Activated T-cell treated with anti-CD3 and anti-CD28 coated beads, Interleukin-2, amount 50 U/mL, for 72 hours (primary cell): ENCODE measurements at places on chromosomes 1 and 21.
A peak's percentile ranks its signal among the peaks of the same experiment; 100 is the strongest.

DNA sequence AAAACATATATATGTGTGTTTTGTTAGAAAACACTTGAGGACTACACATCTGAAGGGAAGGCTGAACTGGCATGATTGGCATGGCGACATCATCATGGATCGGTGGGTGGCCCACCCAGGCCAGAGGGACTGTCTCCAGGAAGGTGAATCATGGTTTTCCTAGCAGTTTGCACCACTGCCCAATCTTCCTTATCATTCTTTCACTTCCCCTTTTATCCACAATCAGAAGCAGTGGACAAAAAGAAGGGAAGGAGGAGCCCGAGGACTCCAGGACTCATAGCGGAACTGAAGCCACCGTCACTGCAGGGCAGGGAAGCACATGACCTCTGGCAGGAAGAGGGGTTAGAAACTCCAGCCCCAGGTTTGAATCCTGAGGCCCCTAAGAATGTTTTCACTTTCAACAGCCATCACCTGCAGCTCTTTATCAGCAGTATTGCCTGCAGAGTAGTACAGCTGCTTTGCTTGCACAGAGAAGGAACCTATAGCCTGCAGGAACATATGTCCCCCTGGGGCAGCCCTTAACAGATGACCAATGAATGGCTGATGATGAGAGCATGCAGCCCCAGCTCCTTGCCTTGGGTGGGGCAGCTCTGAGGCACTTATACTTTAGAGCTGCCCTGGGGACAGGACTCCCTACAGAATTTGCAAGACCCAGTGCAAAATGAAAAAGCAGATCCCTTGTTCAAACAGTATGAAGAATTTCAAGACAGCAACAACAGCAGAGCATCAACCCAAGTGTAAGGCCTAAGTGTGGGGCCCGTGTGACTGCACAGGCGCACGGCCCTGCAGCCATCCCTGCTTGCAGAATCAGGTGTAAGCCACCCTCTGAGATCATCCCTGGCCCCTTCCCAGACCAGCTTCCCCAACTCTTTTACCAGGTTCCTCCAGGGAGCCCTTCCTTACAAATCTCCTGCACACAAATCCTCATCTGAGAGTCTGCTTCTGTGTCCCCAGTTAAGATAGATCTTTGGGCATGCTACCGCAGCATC, 241.8 kb upstream of the IRF2BP2 start:
- DNase-seq = no peak
- no peak overlapping the region for H3K27ac ChIP-seq
- peaks cover 55% of the 10 kb centered on the region for H3K4me1 ChIP-seq
- no peak overlapping the region for H3K4me3 ChIP-seq
- H3K27me3 ChIP-seq = no peaks in the 10 kb centered on the region

- no peak overlapping the region for H3K27ac ChIP-seq
- no peaks in the 10 kb centered on the region for H3K27me3 ChIP-seq
- no peaks in the 10 kb centered on the region for H3K36me3 ChIP-seq
- no peak for DNase-seq
- peaks cover 13% of the 10 kb centered on the region for H3K4me1 ChIP-seq
Measured at GRCh38 chr1:169318536-169319244, 48.9 kb downstream of the NME7 start.

DNA sequence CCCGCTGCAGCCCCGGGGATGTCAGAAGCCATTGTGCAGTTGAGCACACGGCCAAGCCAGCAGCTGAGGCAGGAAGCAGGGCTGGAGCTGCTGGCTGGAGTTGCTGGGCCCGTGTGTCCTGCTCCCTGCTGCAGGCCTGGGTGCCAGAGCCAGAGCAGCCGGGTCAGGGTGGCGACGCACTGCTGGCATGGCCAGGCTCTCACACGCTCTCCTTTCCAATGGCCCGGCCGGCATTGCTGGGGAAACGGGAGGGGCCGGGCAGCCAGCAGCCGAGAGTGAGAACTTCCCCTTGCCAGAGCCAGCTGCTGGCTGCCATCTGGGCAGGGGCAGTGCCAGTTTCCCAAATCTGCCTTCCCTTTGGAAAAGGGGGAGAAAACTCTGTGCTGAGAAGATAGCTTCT, 82.4 kb upstream of the PROX1 start:
- no peaks in the 10 kb centered on the region for H3K27me3 ChIP-seq
- no peaks in the 10 kb centered on the region for H3K36me3 ChIP-seq
- DNase-seq = no peak
- no peak overlapping the region for H3K27ac ChIP-seq
- no peaks in the 10 kb centered on the region for H3K4me1 ChIP-seq

DNA sequence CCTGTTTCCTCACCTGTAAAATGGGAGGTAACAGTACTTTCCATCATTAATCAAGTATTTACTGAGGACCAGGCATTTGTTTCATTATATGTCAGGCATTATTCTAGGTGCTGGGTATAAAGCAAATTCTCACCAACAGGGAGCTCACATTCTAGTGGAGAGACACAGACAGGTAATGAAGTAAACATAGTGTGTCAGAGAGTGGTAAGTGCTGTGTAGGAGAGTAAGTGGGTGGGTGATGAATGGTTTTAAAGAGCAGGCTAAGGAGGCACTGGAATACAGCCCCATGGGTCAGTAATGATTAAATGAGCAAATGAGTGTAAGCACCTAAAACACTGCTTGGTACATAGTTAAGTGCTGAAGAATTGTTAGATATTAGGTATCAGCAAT, 60.4 kb downstream of the DNTTIP2 start:
- no peak for DNase-seq
- no peak overlapping the region for H3K27ac ChIP-seq
- H3K36me3 ChIP-seq = no peaks in the 10 kb centered on the region
- H3K27me3 ChIP-seq = no peaks in the 10 kb centered on the region
- peaks cover 26% of the 10 kb centered on the region for H3K4me1 ChIP-seq

DNA sequence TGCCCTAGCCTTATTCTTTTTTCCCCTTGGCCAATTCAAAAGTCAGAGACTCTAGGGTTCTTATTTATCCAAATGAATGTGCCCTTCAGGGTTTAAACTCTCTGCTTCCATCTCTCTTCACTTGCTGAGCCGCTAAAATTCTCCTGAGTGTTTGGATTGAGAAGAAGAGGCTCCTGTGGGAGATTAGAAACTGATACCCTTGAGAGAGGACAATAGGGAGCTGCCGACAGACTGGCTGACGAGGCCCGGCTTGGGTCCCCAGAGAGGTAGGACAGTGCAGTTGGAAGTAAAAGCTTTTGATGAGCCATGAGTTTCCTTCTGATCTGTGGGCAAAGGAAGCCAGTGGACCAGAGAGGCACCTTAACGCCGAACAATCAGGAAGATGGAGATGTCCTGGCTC, 41.3 kb upstream of the UBE2U start:
- no peaks in the 10 kb centered on the region for H3K4me1 ChIP-seq
- no peak overlapping the region for H3K27ac ChIP-seq
- H3K36me3 ChIP-seq = no peaks in the 10 kb centered on the region

DNA sequence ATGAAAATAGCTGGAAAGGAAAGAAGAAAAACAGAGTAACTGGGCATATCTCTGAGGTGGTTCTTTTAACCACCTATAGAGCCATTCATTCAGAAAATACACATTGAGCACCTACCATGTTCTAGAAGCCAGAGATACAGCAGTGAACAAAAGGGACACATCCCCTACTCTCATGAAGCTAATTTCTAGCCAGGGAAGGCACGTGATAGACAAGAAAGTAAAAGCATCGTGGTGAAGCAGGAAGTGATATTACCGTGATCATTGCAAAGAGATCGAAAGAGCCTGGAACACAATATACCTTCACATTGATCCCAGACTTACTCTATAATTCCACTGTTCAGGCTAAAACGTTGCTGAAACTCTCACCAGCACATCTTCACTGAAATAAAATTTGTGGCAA, 76.0 kb downstream of the TIAM1 start:
- no peak for DNase-seq
- no peaks in the 10 kb centered on the region for H3K27me3 ChIP-seq
- H3K4me3 ChIP-seq = peak overlapping the region; percentile 77

DNA sequence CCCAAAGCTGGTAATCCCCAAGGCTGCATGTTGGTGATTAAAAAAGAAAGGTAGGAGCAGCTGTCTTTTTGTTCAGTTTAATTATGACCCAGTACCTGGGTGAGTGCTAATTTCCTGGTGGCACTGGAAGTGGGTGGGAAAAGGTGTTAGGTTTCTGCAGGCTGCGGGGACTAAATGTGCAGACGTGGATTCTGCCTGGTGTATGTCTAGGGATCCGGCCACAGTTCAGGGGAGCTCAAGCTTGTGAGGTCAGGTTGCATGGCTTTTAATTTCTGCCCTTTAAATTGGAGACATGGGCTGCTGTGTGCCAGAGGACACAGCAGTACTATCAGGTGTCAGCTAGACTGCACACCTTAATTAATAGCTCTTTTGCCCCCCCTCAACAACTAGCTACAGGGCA, 20.3 kb upstream of the TBX19 start:
- peaks cover 7% of the 10 kb centered on the region for H3K4me1 ChIP-seq
- DNase-seq = no peak
- no peak overlapping the region for H3K4me3 ChIP-seq
- peaks cover 15% of the 10 kb centered on the region for H3K36me3 ChIP-seq
- H3K27ac ChIP-seq = no peak overlapping the region
- no peaks in the 10 kb centered on the region for H3K27me3 ChIP-seq

DNA sequence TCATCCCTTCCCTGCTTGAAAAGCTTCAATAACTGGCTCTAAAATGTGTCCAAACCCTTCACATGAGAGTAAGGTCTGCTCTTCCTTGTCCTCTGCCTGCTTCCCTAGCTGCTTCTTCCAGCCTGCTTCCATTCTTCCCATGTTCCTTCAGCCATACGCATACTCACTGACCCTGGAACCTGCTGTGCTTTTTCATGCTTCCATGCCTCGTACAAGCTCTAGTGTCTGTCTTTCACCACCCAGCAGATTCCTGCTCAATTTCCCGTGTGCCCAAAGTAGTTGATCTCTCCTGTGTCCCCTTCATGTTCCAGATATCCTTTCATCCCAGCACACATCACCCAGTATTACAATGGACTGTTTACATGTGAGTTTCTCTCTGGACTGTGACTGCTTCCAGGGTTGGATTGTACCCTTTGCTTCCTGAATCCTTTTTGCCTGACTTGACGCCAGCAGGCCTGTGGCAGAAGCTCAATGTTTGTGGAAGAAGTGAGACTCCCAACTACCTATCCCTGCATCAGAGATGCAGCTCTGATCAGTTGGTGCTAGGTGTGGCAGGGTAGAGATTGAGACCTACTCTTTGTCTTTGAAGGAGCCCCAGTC, 35.9 kb upstream of the RNF19B start:
- no peaks in the 10 kb centered on the region for H3K36me3 ChIP-seq
- H3K4me1 ChIP-seq = peaks cover 56% of the 10 kb centered on the region
- DNase-seq = no peak
- H3K4me3 ChIP-seq = no peak overlapping the region
- H3K27ac ChIP-seq = no peak overlapping the region
- no peaks in the 10 kb centered on the region for H3K27me3 ChIP-seq
